Left lung (tissue), 14 donors: ENCODE measurements at places on chromosomes 2 and 18. TPM values are rescaled to one million over a fixed set of nuclear protein-coding genes. Genes with fewer than 3 reads are reported as not detected.

GRCh38 chr2:118322406-118322805 lies 234.1 kb downstream of the INSIG2 start:
- H3K4me3 ChIP-seq, result no peak overlapping the region
- no peaks in the 10 kb centered on the region for H3K27me3 ChIP-seq
- H3K27ac ChIP-seq, result no peak overlapping the region
- no peaks in the 10 kb centered on the region for H3K36me3 ChIP-seq
- H3K4me1 ChIP-seq, result no peaks in the 10 kb centered on the region

DNA sequence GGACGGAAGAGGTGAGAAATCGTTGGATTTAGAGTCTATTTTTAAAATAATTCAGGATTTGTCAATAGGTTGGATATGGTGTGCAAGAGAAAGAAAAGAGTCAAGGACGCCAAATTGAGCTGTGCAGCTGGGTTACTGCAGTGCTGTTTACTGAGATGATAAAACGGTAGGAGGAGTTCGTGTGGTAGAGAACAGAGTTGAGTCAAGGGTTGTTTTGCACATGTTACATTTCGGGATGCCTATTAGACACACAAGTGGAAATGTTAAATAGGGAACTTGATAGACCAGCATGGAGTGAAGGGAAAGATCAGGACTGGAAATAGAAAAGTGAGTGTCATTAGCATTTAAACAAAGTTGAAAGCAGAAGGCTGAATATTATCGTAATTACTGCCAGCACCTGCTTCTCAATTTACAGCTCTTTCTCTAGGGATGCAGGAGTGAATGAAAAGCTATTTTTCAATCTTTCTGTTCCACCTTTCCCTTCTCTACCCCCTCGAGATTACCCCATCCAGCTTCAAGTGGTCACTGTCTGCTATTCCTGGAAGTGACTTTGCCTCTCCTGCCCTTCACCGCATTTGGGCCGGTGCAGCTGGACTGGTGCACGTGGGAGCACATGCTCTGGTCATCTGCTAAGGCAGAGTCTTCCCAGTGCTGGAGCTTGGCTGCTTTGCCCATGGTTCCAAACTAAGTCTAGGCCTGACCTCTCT lies 30.3 kb downstream of the GPR75 start:
- no peaks in the 10 kb centered on the region for H3K27me3 ChIP-seq
- no peaks in the 10 kb centered on the region for H3K4me1 ChIP-seq
- no peak overlapping the region for H3K27ac ChIP-seq
- no peak for DNase-seq

DNA sequence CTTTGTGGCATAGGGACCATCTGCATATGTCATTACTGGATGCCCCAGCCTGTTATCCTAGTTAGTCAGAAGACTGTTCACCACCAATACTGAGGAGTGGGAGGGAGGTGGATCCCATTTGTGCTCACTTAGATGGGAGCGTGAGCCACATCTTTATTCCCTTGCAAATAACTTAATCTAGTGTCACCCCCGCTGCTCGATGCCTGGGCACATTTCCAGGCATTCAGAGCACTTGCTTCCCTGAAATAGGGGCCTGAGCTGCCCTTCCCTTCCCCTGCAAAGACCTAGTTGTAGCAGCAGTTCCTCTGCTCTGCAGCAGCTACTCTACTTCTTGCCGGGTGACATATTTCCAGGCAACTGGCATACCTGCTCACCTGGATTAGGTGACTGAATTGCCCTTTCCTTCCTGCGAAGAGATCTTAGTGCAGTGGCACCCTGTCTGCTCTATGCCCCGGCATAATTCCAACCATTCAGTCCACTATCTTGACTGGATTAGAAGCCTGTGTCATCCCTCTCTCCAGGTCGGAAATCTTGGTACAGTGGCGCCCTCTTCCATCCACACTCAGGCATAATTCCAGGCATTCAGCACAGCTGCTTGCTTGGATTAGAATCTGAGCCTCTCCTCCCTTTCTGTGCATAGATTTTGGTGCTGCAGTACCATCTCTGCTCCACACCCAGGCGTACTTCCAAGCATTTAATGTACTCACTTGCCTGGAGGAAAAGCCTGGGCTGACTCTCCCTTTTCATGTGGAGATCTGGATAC lies 1389.1 kb upstream of the TMEFF2 start:
- H3K36me3 ChIP-seq, result no peaks in the 10 kb centered on the region
- no peak for DNase-seq
- H3K4me3 ChIP-seq, result no peak overlapping the region
- no peaks in the 10 kb centered on the region for H3K4me1 ChIP-seq
- H3K27me3 ChIP-seq, result no peaks in the 10 kb centered on the region
- H3K27ac ChIP-seq, result no peak overlapping the region

GRCh38 chr2:236376566-236377244 lies 112.5 kb upstream of the ASB18 start:
- H3K4me3 ChIP-seq, result no peak overlapping the region
- peaks cover 12% of the 10 kb centered on the region for H3K27me3 ChIP-seq
- no peaks in the 10 kb centered on the region for H3K36me3 ChIP-seq
- DNase-seq, result no peak
- no peaks in the 10 kb centered on the region for H3K4me1 ChIP-seq

DNA sequence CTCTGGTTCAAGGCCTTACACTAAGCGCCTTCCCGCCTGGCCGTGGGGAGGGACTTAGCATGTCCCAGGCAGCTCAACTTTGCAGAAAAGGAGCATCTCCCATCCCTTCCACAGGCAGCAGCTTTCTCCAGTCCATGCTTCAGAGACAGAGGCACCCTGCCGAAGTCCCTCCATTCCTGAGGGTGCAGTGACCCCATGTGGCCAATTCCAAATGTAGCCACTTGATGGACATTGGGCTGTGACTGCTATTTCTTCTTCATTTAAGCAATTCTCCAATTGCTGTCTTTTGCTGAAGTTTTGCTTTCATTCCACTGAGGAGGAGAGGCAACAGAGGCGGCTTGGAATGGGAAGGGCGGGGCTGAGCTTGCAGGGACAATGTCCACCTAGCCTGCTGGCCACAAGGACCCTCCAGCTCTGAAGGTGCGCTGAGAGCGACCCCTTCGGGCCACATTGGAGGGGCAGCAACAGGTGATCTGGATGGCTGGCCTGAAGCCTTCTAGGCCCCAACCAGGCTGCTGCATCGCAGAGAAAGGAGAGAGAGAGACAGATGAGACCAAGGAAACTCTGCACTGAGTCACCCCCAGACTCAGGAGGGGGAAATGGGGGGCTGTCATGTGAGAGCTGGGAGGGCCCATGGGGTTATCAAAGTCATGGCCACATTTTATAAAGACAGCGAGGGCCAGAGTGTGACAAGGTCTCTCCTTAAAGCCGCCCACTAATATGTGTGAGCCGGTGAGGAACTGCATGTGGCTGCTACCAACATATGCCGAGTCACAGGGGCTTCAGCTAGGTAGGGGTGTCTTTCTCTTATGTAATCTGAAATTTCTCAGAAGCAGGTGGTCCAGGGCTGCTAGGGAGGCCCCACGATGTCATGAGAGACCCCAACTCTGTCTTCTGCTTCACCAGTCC lies 61.3 kb downstream of the LONRF2 start:
- DNase-seq, result no peak
- no peaks in the 10 kb centered on the region for H3K36me3 ChIP-seq
- H3K4me3 ChIP-seq, result no peak overlapping the region
- no peak overlapping the region for H3K27ac ChIP-seq

The SPIRE1 gene
- 16.4 TPM for polyA plus RNA-seq

The EML4 gene
- polyA plus RNA-seq, result 103 TPM
